Colonic mucosa (tissue), 4 donors: ENCODE measurements at places on chromosomes 2 and 18. TPM values are rescaled to one million over a fixed set of nuclear protein-coding genes. Genes with fewer than 3 reads are reported as not detected.

Gene GAL3ST2
- total RNA-seq: 70.2 TPM

Gene ACADL
- 0.12 TPM for total RNA-seq

Gene CYTIP
- 8.0 TPM for total RNA-seq

Gene FRZB
- total RNA-seq: 26.8 TPM

Gene CMPK2
- 3.6 TPM for total RNA-seq

Gene UCN
- 1.0 TPM for total RNA-seq

Gene CNRIP1
- 2.5 TPM for total RNA-seq

Gene EMILIN1
- 43.0 TPM for total RNA-seq

Gene FAM237A
- not detected for total RNA-seq

Gene VAMP5
- total RNA-seq: 14.0 TPM

DNA sequence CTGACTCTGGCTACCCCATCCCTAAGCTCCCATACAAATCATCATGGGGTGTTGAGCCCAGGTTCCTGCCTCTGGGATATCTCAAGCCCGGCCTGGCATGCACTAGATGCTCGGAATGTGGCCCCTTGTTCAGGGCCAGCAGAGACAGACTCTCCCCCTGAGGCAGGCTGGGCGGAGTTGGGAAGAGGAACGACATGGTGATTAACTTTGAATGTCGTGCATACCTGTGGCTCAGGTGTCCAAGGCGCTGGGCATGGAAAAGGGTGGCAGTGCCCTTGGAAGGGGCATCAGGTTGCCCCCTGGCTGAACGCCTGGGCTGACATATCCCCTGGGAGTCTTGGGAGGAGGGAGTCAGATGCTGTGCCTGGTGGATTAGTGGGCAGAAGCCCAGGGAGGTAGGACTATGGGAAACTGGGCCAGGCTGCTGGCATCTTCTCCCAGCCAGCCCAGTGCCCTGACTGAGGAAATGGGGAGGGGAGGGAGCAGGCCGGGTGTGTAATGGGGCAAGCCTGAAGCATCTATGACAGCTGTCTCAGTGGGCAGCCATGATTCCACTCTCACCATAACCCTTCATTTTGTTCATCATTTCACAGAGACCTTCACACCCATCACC, 57.8 kb upstream of the OTOF start:
- DNase-seq: no peak
- no peak overlapping the region for H3K4me3 ChIP-seq
- no peaks in the 10 kb centered on the region for H3K36me3 ChIP-seq
- H3K4me1 ChIP-seq: no peaks in the 10 kb centered on the region
- H3K27ac ChIP-seq: no peak overlapping the region

GRCh38 chr2:25098670-25099486, 57.0 kb downstream of the EFR3B start:
- H3K36me3 ChIP-seq: no peaks in the 10 kb centered on the region
- no peaks in the 10 kb centered on the region for H3K27me3 ChIP-seq
- no peak for DNase-seq
- H3K4me3 ChIP-seq: no peak overlapping the region
- H3K27ac ChIP-seq: no peak overlapping the region

DNA sequence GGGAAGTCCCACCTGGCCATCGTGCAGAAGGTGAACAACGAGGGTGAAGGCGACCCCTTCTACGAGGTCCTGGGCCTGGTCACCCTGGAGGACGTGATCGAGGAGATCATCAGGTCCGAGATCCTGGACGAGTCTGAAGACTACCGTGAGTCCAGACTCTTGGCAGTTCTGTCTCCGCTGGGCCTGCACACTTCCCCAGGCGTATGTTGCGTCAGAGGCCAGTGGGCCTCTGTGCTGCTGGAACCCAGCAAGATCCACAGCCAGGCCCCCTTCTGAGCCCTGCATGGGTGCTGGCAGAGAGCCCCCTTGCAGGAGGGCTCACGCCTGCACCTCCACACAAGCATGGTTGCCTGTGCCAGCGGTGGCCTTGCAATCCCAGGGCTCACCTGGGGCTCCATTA, 9.0 kb downstream of the CNNM3 start:
- no peaks in the 10 kb centered on the region for H3K27me3 ChIP-seq
- DNase-seq: no peak
- H3K27ac ChIP-seq: no peak overlapping the region
- peaks cover 4% of the 10 kb centered on the region for H3K36me3 ChIP-seq

DNA sequence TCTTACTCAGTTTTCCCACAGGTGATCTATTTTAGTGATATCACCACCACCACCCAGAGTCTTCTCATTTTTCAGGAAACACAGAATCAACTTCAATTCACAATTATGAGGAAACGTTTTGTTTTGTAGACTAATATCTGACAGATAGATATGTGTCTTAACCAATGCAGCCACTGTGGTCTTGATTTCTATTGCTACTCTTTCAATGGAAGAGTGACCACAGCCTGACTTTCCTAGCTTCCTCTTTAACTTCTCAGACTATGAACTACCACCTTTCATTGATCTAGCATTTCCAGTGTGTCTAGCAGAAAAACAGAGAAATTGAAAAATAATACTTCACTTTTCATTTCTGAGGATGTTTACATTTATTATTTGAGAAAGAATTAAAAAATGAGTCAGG, 20.5 kb downstream of the ADAM17 start:
- H3K27ac ChIP-seq: no peak overlapping the region
- no peak overlapping the region for H3K4me3 ChIP-seq
- no peaks in the 10 kb centered on the region for H3K36me3 ChIP-seq
- H3K4me1 ChIP-seq: no peaks in the 10 kb centered on the region
- no peak for DNase-seq
- H3K27me3 ChIP-seq: no peaks in the 10 kb centered on the region

DNA sequence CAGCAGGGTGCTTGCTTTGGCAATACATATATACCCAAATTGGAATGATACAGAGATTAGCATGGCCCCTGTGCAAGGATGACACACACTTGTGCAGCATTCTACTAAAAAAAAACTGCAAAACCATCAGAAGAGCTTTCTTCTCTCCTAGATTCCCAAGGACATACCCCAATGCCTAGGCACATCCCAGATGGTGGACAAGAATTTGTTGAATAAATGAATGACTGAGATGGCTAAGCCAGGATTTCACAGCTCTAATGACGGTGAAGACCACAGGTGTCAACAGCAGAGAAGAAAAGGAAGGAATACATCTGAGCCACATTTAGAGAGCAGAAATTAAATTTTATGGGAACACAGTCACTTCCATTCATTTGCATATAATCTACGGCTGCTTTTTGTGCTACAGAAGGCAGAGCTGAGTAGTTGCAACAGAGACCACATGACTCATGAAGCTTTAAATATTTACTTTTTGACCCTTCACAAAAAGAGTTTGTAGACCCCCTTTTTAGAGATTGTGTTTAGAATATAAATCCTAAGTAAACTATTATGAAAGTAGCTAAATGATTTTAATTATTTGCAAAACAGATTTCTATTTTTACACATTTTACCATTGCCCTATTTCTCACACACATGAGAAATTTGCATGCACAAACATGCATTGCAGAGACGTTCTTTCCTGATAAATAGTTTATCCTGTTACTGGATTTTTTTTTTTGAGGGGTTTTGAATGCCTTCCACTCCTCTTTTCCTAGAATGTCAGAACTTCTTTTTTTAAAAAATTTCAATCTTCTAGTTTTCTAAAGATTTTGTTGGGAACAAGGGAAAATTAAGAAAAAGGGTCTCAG, 119.0 kb downstream of the PMAIP1 start:
- DNase-seq: no peak
- H3K4me3 ChIP-seq: no peak overlapping the region
- no peaks in the 10 kb centered on the region for H3K4me1 ChIP-seq
- H3K36me3 ChIP-seq: no peaks in the 10 kb centered on the region

- H3K27me3 ChIP-seq: no peaks in the 10 kb centered on the region
- H3K36me3 ChIP-seq: no peaks in the 10 kb centered on the region
- H3K4me3 ChIP-seq: no peak overlapping the region
- no peak for DNase-seq
Measured at GRCh38 chr2:20957788-20958525, 85.9 kb downstream of the APOB start.

DNA sequence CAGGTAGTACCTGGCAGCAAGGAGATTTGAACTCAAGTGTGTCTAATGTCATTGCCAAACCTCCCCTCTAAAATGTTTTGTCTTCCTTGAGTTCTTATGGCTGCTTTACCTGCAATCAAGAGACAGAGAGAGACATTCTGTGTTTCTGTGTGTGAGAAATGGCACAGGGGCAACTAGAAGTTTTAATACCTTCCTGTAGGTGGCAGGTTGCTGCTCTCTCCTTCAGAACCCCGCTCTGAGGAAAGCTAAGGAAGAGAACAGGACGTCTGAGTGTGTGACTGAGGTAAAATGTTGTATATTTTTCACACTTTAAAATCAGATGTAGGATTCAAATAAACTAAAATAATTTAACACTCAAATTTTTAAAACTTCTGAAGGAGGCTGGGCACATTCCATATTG, 19.2 kb downstream of the DTNA start:
- H3K4me3 ChIP-seq: no peak overlapping the region
- no peaks in the 10 kb centered on the region for H3K36me3 ChIP-seq

DNA sequence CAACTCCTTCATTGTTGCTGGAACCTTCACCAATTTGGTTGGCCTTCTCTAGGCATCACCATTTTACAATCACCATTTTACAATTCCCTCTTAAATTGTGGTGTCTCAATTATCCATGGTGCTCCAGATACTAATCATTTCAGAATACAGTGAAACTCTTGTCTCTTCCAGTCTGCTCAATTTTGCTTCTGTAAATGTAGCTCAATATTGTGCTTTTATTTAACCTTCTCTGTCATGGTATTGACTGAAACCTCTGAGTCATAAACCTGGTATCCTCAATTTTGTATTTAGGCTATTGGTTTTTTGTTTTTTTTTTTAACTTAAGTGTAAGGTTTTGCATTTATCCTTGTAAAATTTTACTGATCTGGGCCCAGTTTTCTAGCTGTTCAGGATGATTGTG, 16.1 kb downstream of the STRADB start:
- H3K27me3 ChIP-seq: no peaks in the 10 kb centered on the region
- H3K36me3 ChIP-seq: no peaks in the 10 kb centered on the region
- no peak overlapping the region for H3K27ac ChIP-seq
- H3K4me1 ChIP-seq: peaks cover 18% of the 10 kb centered on the region
- no peak overlapping the region for H3K4me3 ChIP-seq
- DNase-seq: no peak

GRCh38 chr2:120935339-120936313, 200.0 kb downstream of the GLI2 start:
- no peak overlapping the region for H3K4me3 ChIP-seq
- no peak overlapping the region for H3K27ac ChIP-seq
- peaks cover 26% of the 10 kb centered on the region for H3K4me1 ChIP-seq
- H3K27me3 ChIP-seq: no peaks in the 10 kb centered on the region
- no peaks in the 10 kb centered on the region for H3K36me3 ChIP-seq
- DNase-seq: peak; percentile 71

DNA sequence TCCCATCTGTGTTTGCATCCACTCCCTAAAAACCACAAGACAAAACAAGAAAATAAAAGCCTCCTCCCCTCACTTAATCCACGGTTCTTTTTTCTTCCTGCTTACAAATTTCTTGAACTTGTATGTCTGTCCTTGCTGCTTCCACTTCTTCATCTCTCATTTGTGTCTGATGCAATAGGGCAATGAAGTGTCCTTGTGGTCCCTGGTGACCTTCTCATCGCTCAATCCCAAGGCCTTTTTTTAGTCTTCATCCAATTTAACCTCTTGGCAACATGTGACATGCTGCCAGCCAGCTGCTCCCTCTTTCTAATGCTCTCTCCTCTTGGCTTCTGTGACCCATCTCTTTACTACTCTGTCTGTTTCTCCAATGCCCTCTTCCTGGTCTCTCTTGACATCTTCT, 87.6 kb downstream of the SEMA4F start:
- no peaks in the 10 kb centered on the region for H3K36me3 ChIP-seq
- H3K27me3 ChIP-seq: no peaks in the 10 kb centered on the region
- no peak for DNase-seq
- H3K4me3 ChIP-seq: no peak overlapping the region
- H3K27ac ChIP-seq: no peak overlapping the region

DNA sequence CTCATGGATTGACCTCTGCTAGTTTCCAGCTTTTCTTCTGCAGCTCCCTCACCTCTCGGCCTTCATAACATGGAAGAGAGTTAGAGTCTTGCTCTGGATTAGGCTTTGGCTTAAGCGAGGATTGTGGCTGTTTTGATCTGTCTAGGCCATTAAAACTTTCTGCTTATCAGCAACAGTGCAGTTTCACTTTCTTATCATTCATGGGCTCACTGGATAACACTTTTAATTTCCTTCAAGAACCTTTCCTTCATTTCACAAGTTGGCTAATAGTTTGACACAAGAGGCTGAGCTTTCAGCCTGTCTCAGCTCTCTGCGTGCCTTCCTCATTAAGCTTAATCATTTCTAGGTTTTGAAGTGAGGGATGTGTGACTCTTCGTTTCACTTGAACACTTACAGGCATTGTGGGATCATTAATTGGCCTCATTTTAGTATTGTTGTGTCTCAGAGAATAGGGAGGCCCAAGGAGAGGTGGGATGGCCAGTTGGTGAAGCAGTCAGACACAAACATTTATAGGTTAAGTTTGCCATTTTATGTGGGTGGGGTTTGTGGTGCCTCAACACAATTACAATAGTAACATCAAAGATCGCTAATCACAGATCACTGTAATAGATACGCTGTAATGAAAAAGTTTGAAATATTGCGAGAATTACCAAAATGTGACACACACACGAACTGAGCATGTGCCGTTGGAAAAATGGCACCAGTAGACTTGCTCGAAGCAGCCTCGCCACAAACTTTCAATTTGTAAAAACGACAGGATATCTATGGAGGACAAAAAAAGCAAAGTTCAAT, 129.3 kb downstream of the ZNF236 start:
- H3K4me3 ChIP-seq: no peak overlapping the region
- H3K27me3 ChIP-seq: no peaks in the 10 kb centered on the region
- no peaks in the 10 kb centered on the region for H3K36me3 ChIP-seq

DNA sequence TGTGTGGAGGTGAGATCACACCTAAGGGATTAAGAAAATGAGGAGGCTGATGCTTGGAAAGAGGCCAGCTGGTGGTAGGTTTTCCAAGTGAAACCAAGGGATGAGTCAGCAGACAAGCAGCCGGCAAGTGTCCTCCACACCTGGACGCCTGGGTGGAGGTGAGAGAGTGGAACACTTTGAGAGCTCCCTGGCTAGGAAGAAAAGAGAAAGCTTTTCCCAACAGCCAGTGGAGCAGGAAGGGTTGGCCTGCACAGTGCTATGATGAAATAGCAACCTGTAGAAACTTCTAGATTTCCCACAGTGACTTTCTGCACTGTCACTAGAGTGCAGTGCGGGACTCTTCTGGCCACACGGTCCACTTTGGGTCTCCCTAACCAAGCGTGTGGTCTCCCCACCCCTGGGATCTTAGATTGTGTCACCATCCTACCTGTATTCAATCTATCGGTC, 19.6 kb upstream of the IL37 start:
- H3K27me3 ChIP-seq: no peaks in the 10 kb centered on the region
- DNase-seq: peak; percentile 45
- H3K27ac ChIP-seq: peak overlapping the region; percentile 9
- H3K4me3 ChIP-seq: no peak overlapping the region

GRCh38 chr2:180456801-180457200, 449.7 kb upstream of the CWC22 start:
- DNase-seq: no peak
- no peaks in the 10 kb centered on the region for H3K4me1 ChIP-seq
- H3K36me3 ChIP-seq: no peaks in the 10 kb centered on the region

- no peak overlapping the region for H3K27ac ChIP-seq
- DNase-seq: no peak
- H3K36me3 ChIP-seq: no peaks in the 10 kb centered on the region
- H3K27me3 ChIP-seq: no peaks in the 10 kb centered on the region
- H3K4me3 ChIP-seq: no peak overlapping the region
- no peaks in the 10 kb centered on the region for H3K4me1 ChIP-seq
Measured at GRCh38 chr2:2704428-2705090, 373.5 kb upstream of the MYT1L start.
